ENCODE measurements at places on chromosomes 16 and 17. TPM values are rescaled to one million over a fixed set of nuclear protein-coding genes. Genes with fewer than 3 reads are reported as not detected.

DNA sequence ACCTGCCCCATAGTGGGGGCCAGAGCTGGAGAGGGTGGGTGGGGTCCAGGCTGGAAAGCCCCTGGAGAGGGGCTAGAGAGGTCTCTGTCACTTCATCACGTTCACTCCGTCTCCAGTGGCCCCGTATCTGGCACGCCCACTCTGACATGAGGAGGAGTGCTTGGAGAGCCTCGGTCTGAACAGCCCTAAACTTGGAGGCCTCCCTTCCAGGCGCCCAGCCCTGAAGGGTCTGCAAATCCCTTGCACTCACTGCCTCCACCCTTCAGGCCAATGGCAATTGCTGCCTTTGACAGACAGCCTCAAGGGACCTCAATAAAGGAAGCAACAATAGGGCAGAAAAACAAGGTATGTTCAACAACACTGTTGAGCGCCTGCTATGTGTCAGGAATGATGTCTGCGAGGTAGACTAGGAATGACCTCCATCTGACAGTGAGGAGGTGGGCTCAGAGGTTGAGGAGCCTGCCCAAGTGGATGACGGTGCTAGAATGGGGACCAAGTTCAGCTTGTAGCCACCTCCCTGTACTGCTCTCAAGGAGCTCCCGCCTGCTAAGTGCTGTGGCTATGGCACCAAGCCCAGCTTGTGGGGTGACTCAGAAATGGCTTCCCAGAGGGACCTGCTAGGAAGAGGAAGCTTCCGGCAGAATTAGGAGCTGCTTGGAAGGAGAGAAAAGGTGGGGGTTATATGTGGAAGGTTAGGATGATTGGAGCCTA is 2.9 kb upstream of the EPX start:
- peak; percentile 90 for DNase-seq

DNA sequence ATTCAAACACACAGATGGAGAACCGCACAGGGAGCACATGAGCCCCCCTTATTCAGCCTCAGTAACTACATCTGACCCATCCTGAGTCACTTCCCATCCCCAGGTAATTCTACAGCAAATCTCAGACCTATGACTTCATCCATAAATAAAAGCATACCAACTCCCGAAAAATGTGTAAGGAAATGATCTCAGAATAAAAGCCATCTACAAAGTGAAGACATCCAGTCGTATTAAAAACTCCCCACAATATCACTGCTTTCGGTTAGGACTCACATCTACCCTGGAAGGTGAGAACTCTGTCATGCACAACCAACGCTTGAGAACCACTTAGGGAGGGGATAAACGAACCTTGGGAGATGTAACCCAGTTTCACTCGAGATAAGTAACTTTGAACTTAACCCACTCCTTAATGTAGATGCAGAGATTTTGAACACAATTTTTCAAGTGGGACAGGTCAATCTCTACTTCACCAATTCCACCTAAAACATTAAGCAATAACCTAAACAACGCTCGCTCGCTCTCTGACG is 1.3 kb downstream of the USP36 start:
- DNase-seq, result no peak

DNA sequence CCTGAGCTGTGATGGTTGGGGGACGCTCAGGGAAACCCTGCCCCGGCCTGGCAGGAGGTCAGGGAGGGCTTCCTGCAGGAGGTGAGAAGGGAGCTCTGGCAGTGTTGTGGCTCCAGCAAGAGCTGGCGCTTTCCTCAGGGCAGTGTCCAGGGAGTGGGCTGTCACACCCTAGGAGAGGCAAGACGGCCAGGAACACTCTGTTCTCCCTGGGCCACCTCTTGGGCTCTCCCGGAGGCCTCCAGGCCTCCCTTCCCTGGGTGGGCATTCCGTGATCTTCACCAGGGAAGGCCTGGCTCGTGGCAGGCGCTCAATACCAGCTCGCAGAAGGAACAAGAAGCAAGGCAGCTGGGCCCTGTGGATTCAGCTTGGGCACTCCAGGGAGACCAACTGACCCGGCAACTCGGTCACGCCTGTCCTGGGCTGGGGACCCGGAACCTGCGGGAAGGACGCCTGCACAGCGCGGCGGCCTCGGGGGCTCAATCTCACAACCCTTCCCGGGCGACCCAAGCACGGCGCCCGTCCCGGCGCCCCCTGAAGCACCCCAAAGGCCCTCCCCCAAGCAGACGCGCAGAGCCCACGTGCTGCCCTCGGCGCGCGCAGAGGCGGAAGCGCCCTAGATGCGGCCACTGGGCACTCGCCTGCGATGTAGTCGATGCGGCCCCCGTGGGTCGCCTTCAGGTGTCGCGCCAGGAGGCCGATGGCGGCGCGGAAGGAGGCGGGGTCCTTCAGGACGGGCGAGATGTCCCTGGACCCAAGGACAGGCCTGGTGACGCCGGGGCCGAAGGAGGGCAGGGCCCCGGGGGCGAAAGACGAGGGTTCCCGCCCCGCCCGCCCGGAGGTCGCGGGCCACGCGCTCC is 588 bp downstream of the APRT start:
- peak; percentile 79 for DNase-seq

- DNase-seq, result no peak
These were observed 179.2 kb downstream of the PARN start for GRCh38 chr16:14450846-14451245.

DNA sequence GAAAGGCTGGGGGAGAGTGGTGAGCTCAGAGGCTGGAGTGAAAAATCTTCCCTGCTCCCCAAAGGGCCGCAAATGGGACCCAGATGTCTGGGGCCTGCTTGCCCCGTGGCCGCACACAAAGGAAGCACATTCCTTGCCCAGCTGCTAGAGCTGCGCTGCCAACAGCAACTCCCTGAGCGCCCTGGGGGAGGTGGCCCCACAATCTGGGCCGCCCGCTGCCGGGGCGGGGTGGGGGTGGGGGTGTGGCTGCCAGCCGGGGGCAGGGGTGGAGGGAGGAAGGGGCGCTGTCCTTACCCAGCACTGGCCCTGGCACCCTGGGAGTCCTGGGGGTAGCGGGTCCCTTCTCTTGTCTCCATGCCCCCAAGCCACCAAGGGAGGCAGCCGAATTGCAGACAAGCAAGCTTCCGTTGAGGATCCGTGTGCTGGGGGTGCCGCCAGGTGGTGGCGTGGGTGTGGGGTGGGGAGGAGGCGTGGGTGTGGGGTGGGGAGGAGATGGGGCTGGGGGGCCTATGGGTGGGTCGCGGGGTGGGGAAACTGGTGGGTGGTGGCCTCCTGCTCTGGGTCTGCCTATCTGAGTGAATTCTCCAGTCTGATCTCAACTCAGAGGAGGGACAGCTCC is 48.4 kb upstream of the PABPN1L start:
- peak; percentile 72 for DNase-seq

The CES5A gene
- total RNA-seq, result not detected

The WNT3 gene
- 0.96 TPM for total RNA-seq
